ENCODE measurements at places on chromosomes 13 and 19.

DNA sequence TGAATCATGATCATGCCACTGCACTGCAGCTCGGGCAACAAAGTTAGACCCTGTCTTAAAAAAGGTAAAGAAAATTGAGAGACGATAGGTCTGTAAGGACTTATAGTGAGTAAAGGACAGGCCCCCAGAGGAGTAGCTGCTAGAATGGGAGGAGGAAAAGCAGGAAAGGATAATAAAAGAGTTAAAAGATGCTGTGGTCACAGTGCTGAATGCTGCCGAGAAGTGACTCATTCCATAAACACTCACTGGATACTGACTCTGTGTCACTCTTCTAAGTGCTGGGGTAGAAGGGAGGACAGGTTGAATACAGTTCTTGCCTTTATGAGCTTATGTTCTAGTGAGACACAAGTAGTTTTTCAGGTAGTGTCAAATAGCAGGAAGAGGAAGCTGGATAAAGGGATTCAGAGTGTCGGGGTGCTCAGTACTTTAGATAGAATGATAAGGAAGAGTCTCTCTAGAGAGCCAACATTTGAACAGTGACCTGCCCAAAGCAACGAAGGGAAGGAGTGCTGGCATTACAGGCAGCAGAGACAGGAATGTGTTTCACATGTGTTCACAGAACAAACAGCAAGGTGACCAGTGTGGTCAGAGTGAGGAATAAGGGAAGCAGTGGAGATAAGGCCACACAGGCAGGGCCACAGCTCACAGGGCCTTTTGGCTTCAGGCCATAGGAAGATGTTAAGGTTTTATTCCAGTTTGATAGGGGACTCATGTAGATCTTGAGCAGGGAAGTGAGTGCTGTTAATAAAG, 1240.5 kb downstream of the UQCRFS1 start:
- DNase-seq: no peak

GRCh38 chr19:2345794-2346663, 14.0 kb upstream of the TMPRSS9 start:
- no peak for DNase-seq

- no peak for DNase-seq
These were observed 8.2 kb upstream of the PAN3 start for GRCh38 chr13:28129911-28130693.

DNA sequence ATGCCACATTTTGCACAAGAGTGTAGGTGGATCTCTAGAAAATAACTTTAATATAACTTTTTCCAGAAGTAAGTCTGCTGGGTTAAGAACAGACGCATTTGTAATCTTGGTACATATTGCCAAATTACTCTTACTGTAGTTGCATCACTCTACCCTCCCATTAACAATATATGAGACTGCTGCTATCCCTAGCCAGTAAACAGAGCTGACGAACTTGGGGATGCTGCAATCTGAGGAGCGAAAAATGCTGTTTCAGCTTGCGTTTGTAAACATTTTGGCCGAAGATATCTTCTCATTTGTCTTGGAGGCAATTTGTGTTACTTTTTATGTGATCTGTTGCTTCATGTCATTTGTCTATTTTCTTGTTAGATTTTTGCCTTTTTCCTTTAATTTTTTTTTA, 1482.8 kb downstream of the OLFM4 start:
- DNase-seq: no peak
